ENCODE measurements at places on chromosomes 6 and 20. TPM values are rescaled to one million over a fixed set of nuclear protein-coding genes. Genes with fewer than 3 reads are reported as not detected.

OVOL2 gene
- total RNA-seq, result 0.18 TPM

FYN gene
- 5.9 TPM for total RNA-seq

DNAJC5 gene
- total RNA-seq, result 32.2 TPM

ADGRF1 gene
- total RNA-seq, result 0.16 TPM

DAAM2 gene
- total RNA-seq, result not detected

CD40 gene
- 4.8 TPM for total RNA-seq

DYNLT2 gene
- 0.62 TPM for total RNA-seq

DEFB124 gene
- not detected for total RNA-seq
